Activated CD8-positive, alpha-beta memory T cell treated with anti-CD3 and anti-CD28 coated beads for 24 hours (primary cell): ENCODE measurements at places on chromosomes 3 and 15.

DNA sequence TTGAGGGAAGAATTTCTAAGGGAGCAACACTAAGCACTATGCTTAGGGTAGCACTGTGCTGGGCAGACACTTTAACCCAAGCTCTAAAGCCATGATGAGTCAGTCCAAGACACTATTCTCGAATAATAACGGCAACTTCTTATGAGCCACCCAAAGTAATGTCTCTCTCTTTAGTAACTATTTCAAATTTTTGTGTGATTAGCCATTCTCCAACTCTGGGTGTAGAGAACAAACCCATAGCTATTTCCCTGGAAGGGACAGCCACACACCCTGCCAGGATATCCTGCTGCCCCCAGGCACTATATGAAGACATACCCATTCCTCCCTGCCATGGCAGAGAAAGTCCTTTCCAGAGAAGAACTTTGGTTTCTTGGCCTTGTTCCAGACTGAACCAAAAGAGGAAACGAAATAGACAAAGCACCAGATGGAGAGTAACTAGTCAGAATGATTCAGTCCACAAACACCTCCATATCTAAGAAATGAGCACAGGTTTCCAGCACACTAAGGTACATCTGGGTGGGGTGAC is 384.9 kb upstream of the THBS1 start:
- no peak for DNase-seq

DNA sequence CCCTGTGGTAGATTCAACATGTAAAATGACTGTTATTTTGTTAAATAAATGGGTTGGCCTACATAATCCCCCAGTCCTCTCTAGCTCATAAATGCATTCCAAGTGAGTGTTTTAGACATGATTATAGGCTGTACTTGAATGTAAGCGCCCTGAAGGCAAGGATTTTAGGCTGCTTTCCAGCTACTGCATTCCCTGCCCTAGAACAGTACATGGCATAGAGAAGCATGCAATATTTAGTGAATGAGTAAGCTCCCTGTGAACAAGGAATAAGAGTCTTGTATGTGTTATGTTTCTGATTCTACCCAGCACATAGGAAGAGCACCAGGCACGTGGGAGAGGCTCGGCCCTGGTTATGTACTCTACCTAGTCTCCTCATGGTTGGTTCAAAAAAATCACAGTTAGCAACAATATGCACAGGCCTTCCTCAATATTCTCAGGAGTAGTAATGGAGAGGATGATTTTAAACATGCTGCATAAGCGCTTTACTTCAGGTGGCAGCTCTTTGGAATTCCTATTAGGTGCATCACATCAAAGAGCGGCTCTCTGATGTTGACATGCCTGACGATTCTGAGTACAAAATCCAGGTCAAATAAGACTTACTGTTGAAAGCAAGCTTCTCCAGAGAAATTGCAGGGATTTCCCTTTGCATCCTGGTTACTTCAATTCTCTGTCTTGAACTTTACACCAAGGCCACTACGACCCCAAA is 456.6 kb downstream of the MAGI1 start:
- no peak for DNase-seq

GRCh38 chr3:187484547-187485295 is 116.5 kb downstream of the RTP4 start:
- no peak for DNase-seq

DNA sequence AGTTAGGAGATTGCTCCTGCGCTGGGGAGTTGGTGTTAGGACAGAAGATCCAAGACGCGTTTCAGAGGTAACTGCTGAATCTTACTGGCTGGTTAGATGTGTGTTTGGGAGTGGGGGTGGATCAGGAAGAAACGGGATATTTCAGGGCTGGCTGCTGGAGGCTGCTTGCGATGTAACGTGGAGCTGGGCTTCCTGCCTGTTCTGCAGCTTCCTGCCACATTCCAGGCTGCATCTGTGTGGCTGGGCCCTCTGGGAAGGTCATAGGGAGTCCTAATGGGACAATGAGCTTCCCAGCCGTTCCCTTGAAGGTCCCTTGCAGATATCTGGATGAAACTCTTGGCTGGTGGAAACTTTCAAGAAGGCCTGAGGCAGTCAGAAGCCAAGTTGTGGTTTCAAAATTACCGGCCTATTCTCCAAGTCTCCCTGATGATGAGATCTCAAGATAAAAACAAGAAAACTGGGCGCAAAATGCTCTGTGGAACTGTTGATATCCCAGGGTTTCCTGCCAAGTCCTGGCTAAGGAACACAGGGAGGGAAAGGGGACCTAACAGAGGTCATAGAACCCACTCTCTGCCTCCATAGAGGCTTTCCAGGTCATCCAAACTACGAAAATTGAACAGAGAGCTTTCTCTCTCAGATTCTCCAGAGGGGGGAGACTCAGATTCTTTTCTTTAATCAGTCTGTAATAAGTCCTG is 67.0 kb downstream of the NOX5 start:
- no peak for DNase-seq

- DNase-seq, result no peak
These were observed 542 bp upstream of the UBAP1L start for GRCh38 chr15:65115542-65115941.

GRCh38 chr3:146539315-146539714 is 5.1 kb downstream of the PLSCR1 start:
- no peak for DNase-seq

DNA sequence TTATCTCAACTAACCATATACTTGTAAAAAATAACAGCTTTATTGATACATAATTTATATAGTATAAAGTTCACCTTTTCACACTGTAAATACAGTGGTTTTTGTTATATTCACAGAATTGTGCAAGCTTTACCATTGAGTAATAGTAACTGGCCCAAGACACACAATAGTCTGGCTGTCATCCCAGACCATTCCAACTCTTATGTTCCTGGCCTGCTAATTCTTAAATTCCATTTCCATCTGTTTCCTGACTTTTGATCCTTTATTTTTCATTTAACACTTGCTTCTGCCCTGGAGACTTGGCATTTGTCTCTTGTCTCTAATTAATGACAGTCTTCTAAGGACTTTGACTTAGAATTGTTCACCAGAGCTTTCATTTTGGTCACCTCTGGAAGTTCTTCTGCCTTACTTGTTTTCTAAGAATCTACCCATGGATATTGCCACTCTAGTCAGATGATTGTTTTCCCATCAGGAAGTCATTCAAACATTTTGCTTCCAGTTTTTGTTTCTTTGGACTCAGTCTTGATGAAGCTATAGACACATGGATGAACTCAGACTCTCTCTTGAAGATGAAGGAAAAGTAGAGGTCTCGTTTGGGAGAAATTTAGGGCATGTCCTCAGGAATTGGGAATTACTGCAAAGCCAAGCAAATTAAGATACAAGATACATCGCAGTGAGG is 27.2 kb upstream of the PLSCR4 start:
- no peak for DNase-seq

- DNase-seq, result no peak
These were observed 574.6 kb upstream of the ARPP21 start for GRCh38 chr3:35064761-35065160.

DNA sequence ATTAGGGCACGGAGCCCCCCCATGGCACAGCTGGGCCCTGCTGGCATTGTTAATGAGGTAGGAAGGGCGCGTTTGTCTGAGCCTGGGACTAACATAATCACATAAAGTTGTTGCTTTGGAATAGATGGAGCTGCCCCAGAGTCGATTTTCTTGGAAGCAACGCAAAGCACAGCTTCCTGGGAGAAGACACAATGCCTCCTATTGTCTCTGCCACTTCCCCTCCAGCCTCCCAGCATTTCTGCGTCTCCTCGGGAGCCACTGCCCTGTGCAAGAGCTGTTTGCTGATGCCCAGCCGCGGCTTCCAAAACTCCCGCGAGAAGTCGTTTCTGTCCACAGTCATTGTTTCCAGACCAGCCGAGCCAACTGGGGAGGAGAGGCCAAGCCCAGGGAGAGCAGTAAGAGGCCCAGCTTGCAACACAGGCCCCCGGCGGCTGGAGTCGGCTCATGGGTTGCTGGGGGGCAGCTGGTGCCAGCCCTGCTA is 18.1 kb upstream of the ALDH1A3 start:
- DNase-seq, result no peak

DNA sequence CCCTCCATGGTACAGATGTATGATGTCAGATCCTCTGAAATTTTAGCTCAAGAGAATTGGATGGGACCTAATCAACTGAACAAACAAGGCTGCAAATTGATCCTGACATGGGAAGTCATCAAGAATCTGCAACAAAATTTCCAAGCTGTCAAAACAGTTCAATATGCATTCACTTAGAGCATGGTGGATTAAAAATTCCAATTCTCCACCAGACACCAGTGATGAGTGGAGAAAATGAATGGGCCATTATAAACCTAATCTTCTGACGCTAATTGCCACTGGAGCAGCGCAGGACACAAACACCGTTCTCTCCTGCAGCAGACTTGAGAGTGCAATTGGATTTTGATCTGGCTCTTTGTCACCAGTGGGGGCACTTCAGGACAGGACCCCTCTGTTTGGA is 94.2 kb downstream of the MINAR1 start:
- DNase-seq, result no peak

- DNase-seq, result no peak
These were observed 272.0 kb downstream of the OCA2 start for GRCh38 chr15:27826902-27827714.

DNA sequence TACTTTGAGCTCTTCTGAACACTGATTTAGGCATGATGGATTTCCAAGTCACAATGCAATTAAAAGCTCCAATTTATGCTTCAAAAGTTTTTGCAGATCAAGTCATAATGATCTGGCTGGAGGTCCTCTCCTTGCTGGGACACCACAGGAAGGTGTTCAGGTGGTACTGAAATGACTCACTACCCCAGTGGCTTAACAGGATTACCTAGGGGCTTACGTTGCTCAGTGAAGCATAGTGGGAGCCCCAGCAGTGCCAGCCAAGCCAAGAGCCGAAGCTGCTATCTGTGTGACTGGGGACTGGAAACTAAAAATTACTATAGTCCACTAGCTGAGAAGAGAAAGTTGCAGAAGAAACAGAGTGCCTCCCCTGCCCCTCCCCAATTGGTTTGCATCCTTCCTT is 110.1 kb upstream of the LPP start:
- no peak for DNase-seq

DNA sequence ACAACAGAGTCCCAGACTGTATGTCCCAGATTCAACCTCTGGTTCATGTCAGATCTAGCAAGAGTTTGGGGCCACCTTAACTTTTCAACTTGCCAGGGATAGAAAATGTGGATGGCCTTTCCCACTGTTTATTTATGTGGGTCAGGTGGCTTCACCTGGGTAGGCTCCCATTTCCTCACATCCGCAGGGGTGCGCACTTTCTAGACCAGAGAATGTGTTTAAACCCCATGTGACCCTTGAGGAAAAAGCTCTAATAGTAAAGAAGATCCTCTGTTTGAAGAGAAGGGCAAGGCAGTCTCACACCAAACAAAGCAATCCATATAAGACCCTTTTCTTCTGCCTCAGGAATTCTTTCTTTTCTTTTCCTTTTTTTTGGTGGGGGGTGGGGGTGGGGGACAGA is 167.2 kb upstream of the TSC22D2 start:
- DNase-seq, result no peak

- DNase-seq, result no peak
These were observed 79.8 kb upstream of the HRH1 start for GRCh38 chr3:11074451-11074850.

GRCh38 chr3:13141991-13142412 is 68.8 kb upstream of the IQSEC1 start:
- no peak for DNase-seq

GRCh38 chr3:186583831-186584230 is 13.3 kb downstream of the DNAJB11 start:
- DNase-seq, result no peak

- DNase-seq, result no peak
These were observed 16.9 kb upstream of the RYR3 start for GRCh38 chr15:33293713-33294334.
